ENCODE measurements at places on chromosomes 12 and 14.

DNA sequence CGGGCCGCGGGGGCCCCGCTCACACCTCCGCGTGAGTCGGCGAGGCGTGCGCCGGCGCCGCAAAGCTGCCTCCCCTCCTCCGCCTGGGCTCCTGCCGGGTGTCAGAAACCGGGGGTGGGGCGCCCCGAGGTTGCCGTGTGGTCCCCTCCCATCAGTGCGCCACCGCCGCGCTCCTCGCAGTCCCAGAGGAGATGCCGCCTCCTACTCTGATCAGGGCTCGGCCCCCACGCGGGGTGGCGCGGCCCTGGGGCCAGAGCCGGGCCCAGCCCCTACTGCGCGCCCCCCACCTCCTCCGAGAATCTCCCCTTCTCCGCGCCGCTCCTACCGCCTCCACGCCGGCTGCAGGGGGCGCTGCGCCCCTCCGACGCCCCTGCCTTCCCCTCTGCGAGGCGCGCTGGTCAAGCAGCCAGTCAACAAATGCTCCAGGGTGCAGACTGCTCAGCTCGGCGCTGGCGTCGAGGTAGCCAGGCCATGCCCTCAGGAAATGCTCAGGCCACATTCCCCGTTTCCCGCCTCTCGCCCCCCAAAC lies 467 bp upstream of the JAG2 start:
- H3K4me3 ChIP-seq: peak overlapping the region; percentile 71
- ATAC-seq: no peak
- peaks cover 35% of the 10 kb centered on the region for H3K27me3 ChIP-seq
- no peaks in the 10 kb centered on the region for H3K36me3 ChIP-seq
- no peak overlapping the region for H3K27ac ChIP-seq
- peaks cover 29% of the 10 kb centered on the region for H3K4me1 ChIP-seq

GRCh38 chr12:28925719-28926376 lies 223.2 kb upstream of the FAR2 start:
- H3K36me3 ChIP-seq: no peaks in the 10 kb centered on the region
- H3K27me3 ChIP-seq: no peaks in the 10 kb centered on the region
- no peaks in the 10 kb centered on the region for H3K4me1 ChIP-seq
- ATAC-seq: no peak
- no peak overlapping the region for H3K4me3 ChIP-seq

GRCh38 chr14:36771028-36771640 lies 109.5 kb downstream of the PAX9 start:
- H3K4me3 ChIP-seq: no peak overlapping the region
- no peaks in the 10 kb centered on the region for H3K27me3 ChIP-seq
- no peaks in the 10 kb centered on the region for H3K36me3 ChIP-seq
- H3K27ac ChIP-seq: no peak overlapping the region
- no peak for ATAC-seq
- no peaks in the 10 kb centered on the region for H3K4me1 ChIP-seq

- H3K27me3 ChIP-seq: peaks cover 33% of the 10 kb centered on the region
- H3K27ac ChIP-seq: no peak overlapping the region
- no peak for ATAC-seq
- no peaks in the 10 kb centered on the region for H3K4me1 ChIP-seq
- no peak overlapping the region for H3K4me3 ChIP-seq
- no peaks in the 10 kb centered on the region for H3K36me3 ChIP-seq
These were observed 133.5 kb upstream of the DAAM1 start for GRCh38 chr14:59055006-59055405.

DNA sequence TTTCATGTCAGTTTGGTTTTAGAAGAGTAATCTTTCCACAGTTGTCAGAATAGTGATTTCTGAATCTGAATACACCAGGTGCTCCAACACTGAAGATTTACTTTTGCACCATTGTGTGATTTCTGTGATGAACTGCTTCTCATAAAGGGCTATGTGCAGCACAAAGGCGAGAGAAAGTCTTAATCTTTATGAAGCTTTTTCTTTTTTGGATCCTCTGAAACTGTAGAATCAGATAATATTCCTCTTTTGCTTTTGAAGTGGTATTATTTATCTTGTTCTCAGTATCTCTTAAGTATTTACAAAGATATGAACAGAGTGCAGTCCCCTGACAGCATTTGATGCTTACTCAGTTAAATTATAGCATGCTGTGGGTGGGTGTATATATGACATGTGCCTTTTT lies 207.8 kb downstream of the NAV3 start:
- H3K4me1 ChIP-seq: no peaks in the 10 kb centered on the region
- no peak overlapping the region for H3K4me3 ChIP-seq
- H3K36me3 ChIP-seq: no peaks in the 10 kb centered on the region
- no peak overlapping the region for H3K27ac ChIP-seq
- no peak for ATAC-seq
- no peaks in the 10 kb centered on the region for H3K27me3 ChIP-seq

DNA sequence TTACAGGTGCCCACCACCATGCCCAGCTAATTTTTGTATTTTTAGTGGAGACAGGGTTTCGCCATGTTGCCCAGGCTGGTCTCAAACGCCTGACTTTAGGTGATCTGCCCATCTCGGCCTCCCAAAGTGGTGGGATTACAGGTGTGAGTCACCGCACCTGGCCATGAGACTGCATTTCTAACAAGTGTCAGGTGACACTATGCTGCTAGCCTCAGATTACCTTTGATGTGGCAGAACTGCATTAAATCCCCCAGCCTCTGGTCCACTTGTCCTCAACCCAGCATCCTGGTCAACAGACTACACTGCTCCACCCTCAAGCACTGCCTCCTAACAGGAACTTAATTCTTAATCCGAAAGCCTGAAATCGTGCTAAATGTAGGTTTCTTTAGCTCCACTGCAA lies 13.1 kb downstream of the LGMN start:
- H3K4me3 ChIP-seq: no peak overlapping the region
- H3K36me3 ChIP-seq: peaks cover 30% of the 10 kb centered on the region

DNA sequence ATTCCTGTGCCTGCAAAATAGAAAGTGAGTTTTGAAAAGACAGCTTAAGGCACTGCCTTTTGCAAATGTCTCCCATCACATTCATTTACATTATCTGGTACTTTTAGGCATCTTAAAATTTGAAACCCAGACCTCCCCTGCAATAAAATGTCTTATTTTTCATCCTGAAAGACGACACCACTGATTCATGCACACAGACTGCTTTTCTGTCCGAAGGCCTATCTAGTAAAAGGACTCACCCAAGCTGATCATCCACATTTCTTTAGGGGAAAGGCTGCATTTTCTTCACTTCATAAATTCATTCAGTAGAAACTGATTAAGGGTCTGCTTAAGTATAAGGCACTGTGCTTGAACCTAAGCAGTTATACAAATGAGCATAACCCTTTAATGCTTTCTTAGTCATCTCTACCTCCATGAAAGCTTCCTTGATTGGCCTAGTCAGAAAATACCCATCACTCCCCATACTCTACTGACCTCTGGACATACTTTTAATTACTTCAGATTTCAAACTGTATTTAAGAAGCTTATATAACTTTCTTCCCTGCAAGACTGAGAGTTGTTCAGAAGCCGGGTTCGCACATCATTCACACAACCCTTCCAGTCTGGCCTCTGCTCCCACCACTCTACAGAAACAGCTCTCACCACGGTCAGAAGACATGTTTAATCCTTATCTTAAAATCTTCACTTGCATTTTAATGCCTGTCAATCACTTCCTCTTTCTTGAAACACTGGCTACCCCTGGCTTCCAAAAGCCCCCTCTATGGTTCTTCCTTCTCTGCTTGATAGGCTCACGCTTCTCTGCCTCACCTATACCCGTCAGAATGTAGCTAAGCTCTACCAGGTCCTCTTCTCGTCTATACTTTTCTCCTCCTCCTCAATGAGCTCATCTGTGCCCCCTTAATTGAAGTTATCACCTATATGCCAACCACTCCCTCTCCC lies 288.6 kb downstream of the MED13L start:
- peaks cover 62% of the 10 kb centered on the region for H3K36me3 ChIP-seq
- no peaks in the 10 kb centered on the region for H3K27me3 ChIP-seq
- peak; percentile 51 for ATAC-seq
- no peak overlapping the region for H3K4me3 ChIP-seq

GRCh38 chr14:61585598-61586543 lies 109.4 kb upstream of the HIF1A start:
- no peak for ATAC-seq
- H3K4me3 ChIP-seq: no peak overlapping the region
- no peaks in the 10 kb centered on the region for H3K27me3 ChIP-seq
- peaks cover 17% of the 10 kb centered on the region for H3K4me1 ChIP-seq
- peak overlapping the region; percentile 26 for H3K27ac ChIP-seq

DNA sequence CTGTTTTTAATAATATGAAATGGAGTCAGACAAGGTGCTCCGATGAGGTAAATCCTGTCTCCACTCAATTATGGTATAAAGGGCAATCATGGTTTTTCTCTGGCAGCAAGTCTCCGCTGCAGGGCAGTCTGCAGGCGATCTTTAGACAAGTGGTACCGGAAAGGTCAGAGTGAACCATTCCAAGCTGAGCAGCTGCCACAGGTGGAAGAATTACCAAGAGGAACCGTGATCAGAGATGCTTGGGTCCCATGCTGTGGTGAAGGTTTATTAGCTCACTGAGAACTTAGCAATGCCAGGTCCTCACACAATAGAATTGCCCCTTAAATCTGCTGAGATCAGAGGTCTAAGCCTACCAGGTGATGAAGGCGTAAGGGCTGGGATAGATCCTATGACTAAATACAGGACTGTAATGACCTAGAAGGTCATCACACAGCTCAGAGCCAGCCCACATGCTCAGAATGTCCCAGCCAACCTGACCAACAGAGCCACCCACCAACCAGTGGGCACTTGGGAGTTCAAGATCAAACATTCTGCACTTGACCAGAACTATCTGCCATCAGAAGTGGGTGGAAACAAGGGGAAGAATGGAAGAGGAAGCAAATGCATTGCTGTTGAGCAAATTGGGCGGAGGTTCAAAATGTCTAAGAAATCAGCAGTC lies 175.2 kb upstream of the BCL2L14 start:
- H3K27me3 ChIP-seq: no peaks in the 10 kb centered on the region
- H3K4me3 ChIP-seq: no peak overlapping the region
- H3K4me1 ChIP-seq: peaks cover 13% of the 10 kb centered on the region
- H3K27ac ChIP-seq: no peak overlapping the region
- H3K36me3 ChIP-seq: peaks cover 50% of the 10 kb centered on the region

GRCh38 chr14:33369041-33369440 lies 430.4 kb downstream of the NPAS3 start:
- no peak overlapping the region for H3K4me3 ChIP-seq
- no peaks in the 10 kb centered on the region for H3K27me3 ChIP-seq
- ATAC-seq: no peak
- no peaks in the 10 kb centered on the region for H3K36me3 ChIP-seq
- H3K27ac ChIP-seq: no peak overlapping the region

DNA sequence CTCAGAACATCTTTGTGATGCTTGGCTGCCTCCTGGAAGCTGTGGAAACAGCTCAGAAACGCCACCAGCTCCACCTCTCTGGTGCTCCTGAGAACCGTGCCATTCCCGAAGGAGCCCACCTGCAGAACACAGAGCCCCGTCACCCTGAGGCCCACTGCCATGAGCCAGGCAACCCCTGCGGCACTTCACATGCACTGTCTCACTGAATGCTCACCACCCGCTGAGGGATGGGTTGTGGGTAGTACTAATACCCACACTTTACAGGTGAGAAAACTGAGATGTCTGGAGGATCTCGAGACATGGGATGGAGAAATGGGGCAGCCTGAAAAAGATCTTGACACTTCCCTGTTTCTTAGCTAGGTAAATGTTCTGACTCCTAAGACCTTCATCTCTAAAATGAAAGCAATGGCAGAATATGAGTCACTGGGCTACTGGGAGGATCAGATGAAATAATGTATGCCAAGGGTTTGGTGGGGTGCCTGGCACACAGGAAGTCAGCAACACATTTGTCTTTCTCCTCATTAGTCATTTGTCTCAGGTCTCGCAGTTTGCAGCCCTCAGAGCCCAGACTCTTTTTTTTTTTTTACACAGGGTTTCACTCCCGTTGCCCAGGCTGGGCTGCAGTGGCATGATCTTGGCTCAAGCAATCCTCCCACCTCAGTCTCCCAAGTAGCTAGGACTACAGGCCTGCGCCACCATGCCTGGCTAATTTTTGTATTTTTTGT lies 5.3 kb downstream of the OASL start:
- H3K36me3 ChIP-seq: no peaks in the 10 kb centered on the region
- H3K4me1 ChIP-seq: peaks cover 13% of the 10 kb centered on the region
- no peak overlapping the region for H3K27ac ChIP-seq
- H3K27me3 ChIP-seq: peaks cover 35% of the 10 kb centered on the region
- no peak for ATAC-seq

DNA sequence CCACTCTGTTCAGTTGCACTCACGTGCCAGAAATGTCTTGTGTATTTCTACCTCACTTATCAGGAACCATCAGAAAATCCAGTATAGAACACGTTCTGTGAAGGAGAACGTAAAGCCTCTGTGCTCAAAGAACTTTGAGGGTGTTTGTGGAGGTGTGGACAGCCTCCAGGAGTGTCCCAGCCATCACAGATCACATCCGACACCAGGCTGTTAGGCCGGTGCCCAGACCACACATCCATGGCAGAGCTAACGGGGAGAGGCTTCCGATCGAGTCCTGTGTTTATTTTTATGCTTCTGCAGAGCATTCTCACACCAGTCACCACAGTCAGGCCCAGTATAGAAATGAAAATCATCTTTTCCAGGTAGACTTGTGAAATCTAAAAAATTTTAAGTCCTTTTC lies 53.6 kb downstream of the TPCN1 start:
- peaks cover 72% of the 10 kb centered on the region for H3K36me3 ChIP-seq
- no peak for ATAC-seq
- H3K4me1 ChIP-seq: peaks cover 15% of the 10 kb centered on the region
- no peaks in the 10 kb centered on the region for H3K27me3 ChIP-seq

DNA sequence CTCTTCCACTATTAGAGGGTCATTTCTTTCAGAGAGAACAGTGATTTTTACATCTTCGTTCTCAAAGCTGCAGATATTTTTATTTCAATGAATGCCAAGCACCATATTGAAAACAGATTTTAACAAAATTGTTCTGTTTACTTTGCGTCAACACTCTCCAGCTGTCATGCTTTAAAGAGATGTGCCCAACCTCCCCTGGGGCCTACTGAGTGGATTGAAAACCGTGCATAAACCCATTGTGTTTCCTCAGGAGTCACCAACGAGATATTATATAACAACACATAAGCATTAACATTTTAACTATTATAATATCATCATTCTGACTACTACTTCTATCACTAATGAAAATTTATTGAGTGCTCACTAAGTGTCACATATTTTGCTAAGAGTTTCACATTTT lies 81.6 kb downstream of the MYF5 start:
- no peak for ATAC-seq
- no peaks in the 10 kb centered on the region for H3K36me3 ChIP-seq
- no peaks in the 10 kb centered on the region for H3K4me1 ChIP-seq
- H3K27me3 ChIP-seq: no peaks in the 10 kb centered on the region

Data from stimulated activated memory B cell treated with anti-CD40 and anti-IgM and Interleukin-4, amounts not matched to agents 10 μg/mL and 1 μg/mL and 100 μg/mL, for 72 hours (primary cell).